ENCODE measurements at places on chromosomes 3 and 15. TPM values are rescaled to one million over a fixed set of nuclear protein-coding genes. Genes with fewer than 3 reads are reported as not detected.

The ACTRT3 gene
- total RNA-seq = 2.8 TPM

The NME9 gene
- not detected for total RNA-seq

The ZSCAN2 gene
- total RNA-seq = 6.6 TPM

The SENP8 gene
- 1.1 TPM for total RNA-seq

The ACKR4 gene
- 3.4 TPM for total RNA-seq

The KCNMB2 gene
- not detected for total RNA-seq
